ENCODE measurements at places on chromosomes 16 and 17. TPM values are rescaled to one million over a fixed set of nuclear protein-coding genes. Genes with fewer than 3 reads are reported as not detected.

The AOC2 gene
- total RNA-seq, result 0.36 TPM

DNA sequence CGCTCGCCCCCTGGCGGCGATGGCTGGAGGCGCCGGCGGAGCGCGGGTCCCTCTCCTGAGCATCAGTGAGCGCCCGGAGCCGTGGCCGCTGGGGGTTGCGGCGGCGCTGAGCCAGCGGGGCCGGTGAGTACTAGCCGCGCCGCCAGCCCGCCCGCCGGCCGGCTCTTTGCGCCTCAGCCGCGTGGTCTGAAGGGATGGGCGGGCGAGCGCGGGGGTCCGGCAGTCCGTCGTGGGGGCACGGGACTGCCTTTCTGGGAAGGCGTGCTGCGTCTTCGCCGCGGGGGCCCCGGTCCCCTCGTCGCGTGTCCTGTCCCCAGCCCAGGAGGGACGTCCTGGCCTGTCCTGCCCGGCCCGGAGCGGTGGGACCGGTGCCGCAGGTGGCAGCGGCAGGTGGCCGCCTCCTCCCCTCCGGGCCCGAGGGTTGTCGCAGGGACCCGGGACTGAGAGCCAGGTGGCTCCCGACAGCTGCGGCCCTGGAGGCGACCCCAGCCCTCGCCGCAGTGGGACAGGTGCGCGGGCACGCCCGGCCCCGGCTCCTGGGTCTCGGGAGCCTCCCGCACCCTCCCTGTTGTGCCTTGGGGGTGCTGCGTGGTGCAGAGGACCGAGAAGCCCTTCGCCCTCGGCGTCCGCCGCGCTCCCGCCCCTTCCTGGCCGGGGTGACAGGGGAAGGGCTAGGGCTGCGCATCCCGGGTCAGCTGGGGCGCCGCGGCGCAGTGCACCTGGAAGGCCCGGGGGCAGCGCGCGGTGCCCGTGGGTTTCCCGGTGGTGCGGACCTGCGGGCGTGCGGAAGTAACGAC, at the start of gene SPECC1:
Gene SPECC1 (plus strand): TSS at position 58 of the 797 bp plus-strand sequence. CDS start 87,293 bp downstream, outside the sequence.
- peaks cover 36% of the 10 kb centered on the region for H3K27me3 ChIP-seq
- no peak within 1 kb of the TSS for H3K27ac ChIP-seq
- DNase-seq, result peak; percentile 43

DNA sequence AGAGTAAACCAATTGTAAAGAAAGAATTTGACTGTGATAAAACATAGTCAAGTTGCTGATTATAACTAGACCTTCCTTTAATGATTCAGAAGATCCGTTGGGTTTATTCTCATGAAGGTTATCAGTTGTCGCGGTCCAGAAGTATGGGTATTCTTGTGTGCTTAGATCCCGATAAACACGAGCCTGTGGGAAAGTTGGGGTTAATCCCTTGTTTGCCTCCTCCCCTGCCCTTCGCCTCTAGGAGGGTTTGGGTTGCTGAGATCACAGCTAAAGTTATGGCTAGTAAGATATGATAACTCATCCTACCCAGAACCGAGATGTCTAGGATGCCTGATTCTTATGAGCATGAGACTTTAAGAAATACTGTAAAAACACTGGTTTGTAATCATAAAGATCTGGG, 66.8 kb downstream of the GPRC5B start:
- no peak overlapping the region for H3K4me3 ChIP-seq
- H3K27me3 ChIP-seq, result no peaks in the 10 kb centered on the region
- H3K36me3 ChIP-seq, result no peaks in the 10 kb centered on the region
- H3K27ac ChIP-seq, result no peak overlapping the region
- H3K4me1 ChIP-seq, result peaks cover 3% of the 10 kb centered on the region

DNA sequence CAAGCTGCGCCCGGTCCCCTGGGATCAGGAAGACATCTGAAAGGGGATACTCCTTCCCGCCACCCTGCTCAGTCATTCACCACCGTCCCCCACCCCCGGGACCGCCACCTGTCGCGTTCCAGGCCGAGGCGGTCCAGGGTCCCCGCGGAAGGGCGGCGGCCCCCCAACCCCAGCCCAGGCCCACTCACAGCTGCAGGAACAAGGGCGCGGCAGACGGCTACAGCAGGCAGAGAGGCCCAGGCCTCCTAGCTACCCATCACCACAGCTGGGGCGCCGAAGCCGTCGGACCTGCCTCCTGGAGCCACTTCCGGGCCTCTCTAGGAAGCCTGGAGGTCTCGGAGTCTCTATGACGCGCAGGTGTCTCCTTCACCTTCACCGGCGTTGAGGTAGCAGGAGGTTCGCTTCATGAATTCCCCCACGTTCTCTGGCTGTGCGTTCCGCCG, at the start of gene SDR42E1:
Gene SDR42E1 (minus strand): TSS at position 272 of the 443 bp plus-strand sequence. CDS start 10,612 bp downstream, outside the sequence.
- no peak for DNase-seq
- H3K4me1 ChIP-seq, result no peaks in the 10 kb centered on the region
- H3K27ac ChIP-seq, result no peak within 1 kb of the TSS
- H3K4me3 ChIP-seq, result peak within 1 kb of the TSS; percentile 11

- DNase-seq, result peak; percentile 96
- no peaks in the 10 kb centered on the region for H3K36me3 ChIP-seq
- peak overlapping the region; percentile 62 for H3K27ac ChIP-seq
- H3K4me3 ChIP-seq, result no peak overlapping the region
- H3K4me1 ChIP-seq, result peaks cover 21% of the 10 kb centered on the region
- no peaks in the 10 kb centered on the region for H3K27me3 ChIP-seq
These were observed 18.6 kb upstream of the HAPSTR1 start for GRCh38 chr16:9072806-9073341.

DNA sequence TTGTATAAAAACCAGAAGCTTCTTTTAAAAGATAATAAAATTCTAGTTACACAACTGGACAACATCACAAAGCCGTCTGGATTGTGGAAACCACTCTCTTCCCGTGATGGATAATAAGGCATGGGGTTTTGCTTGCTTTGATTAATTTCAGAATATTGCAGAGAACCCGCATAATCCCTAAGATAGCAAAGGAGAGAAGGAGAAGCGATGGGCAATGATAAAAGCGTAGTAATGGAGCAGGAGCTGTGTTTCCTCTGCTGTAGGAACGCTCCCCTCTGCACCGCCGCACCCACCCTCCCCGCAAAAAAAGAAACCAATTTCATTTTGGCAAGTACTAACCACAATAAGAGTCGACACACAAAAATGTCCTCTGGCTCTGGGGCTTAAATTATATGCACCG, 340.9 kb upstream of the PSMD7 start:
- H3K4me1 ChIP-seq, result peaks cover 1% of the 10 kb centered on the region
- H3K36me3 ChIP-seq, result no peaks in the 10 kb centered on the region
- no peak for DNase-seq
- no peak overlapping the region for H3K27ac ChIP-seq
- no peak overlapping the region for H3K4me3 ChIP-seq

DNA sequence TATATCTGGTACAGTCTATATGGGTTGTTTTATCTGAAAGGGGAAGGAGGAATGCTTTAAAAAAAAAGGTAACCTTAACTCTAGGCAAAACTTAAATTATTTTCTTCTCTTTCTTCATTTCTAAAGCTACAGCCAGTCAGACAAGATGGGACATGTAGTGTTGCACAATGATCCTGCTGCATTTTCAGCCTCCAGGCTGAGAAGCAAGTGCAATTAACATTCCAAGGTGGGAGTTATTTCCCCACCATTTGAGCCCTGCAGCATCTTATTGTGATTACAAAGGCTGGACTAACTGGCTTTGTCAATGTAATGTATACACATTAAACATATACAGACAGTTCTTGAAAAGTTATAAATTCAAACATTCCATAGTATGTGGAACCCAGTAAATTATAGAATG, 22.6 kb upstream of the NF1 start:
- peak overlapping the region; percentile 5 for H3K27ac ChIP-seq
- no peaks in the 10 kb centered on the region for H3K27me3 ChIP-seq
- peak; percentile 56 for DNase-seq

DNA sequence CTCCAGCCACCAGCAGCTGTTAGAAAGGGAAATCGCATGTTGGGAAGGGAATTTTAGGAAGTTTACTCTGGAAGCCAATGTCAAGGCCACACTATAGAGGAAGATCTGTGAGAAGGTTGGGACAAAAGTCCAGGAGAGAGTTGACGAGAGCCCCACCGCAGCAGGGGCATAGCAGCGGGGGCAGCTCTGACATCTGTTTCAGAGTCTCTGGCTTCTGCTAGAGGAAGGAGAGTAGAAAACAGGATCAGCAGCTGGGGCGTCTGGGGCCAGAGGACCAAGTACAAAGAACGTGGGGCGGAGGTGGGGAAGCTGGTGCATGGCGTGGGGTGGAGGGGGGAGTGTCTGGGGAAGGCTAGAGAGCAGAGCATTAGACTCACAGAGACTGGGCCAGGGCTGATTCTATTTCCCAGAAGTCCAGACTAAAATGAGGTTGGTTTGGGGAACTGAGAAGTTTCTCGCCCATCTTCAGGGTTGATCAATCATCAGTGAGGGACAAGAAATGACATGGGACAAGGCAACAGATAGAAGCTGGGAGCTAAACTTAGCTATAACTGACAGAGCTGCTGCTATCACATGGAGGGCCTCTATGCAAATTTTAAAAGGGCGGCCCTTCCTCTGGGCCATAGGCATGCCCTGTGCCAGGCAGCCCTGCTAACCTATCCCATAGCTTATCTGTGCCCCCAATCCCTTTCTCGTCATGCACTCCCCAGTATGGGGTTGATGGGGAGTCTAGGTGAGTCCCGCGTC, 1.2 kb downstream of the RABEP2 start:
- H3K27ac ChIP-seq, result no peak overlapping the region
- DNase-seq, result no peak
- H3K4me3 ChIP-seq, result no peak overlapping the region
- no peaks in the 10 kb centered on the region for H3K27me3 ChIP-seq
- H3K36me3 ChIP-seq, result peaks cover 10% of the 10 kb centered on the region
- peaks cover 2% of the 10 kb centered on the region for H3K4me1 ChIP-seq

DNA sequence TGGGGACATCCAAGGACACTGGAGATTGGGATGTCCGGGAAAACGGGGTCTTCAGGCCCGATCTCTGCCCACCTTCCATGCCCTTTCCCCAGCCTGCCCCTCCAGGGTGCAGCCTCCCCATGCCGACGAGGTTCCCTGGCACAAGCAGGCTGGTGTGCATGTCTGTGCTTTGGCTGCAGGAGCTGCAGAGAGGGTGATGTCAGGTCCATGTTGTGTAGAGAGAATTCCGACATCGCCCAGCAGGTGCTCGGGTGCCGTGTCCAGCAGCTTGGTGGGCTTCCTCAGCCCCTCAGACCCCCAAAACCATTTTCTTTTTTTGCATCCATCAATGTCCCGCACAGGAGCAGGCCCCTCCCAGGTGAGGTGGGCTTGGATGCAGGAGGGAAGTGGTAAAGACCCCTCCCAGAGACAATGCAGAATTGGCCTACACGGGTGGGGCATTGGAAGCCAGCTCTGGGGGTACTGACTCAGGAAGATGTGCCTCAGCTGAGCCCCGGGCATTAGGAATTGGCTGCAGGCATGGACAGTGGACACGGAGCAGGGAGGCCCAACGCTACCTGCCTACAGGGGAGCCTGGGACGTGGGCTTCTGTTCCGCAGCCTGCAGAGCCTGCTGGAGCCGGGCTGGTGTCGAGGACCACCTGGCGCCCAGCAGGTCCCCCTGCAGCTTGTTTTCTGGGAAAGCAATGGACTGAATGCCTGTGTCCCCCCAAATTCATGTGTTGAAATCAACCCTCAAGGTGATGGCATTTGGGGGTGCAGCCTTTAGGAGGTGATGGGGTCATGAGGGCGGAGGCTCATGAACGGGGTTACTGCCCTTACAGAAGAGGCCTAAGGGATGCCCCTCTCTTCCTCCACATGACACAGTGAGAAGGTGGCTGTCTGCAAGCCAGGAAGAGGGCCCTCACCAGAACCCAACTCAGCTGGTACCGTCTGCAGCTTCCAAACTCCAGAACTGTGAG, 97.5 kb downstream of the METRNL start:
- H3K4me3 ChIP-seq, result no peak overlapping the region
- peaks cover 22% of the 10 kb centered on the region for H3K27me3 ChIP-seq
- no peak overlapping the region for H3K27ac ChIP-seq
- H3K36me3 ChIP-seq, result no peaks in the 10 kb centered on the region
- no peaks in the 10 kb centered on the region for H3K4me1 ChIP-seq

Measured in IMR-90 (cell line).